Foreskin melanocyte (primary cell): ENCODE measurements at places on chromosomes 2 and 18.

DNA sequence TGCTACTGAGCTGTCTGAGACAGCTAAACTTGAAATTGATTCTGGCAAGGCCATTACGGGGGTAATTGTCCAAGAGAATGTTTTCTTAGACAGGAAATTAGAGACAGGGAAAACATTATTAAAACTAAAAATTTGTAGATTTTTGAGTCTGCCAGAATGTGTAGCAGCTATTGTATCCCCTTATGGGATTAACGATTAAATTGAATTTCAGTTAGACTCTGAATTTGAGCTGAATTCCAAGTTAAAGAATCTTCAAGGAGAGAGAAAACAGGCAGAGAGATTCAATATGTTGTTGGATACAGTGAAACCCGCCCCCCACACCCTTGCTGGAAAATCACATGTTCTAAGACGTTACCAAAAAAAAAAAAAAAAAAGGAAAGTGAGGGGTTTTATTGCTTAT is 32.7 kb upstream of the CCDC68 start:
- no peak for DNase-seq

- no peak for DNase-seq
Measured at GRCh38 chr2:134846213-134846612, 7.8 kb downstream of the ACMSD start.

DNA sequence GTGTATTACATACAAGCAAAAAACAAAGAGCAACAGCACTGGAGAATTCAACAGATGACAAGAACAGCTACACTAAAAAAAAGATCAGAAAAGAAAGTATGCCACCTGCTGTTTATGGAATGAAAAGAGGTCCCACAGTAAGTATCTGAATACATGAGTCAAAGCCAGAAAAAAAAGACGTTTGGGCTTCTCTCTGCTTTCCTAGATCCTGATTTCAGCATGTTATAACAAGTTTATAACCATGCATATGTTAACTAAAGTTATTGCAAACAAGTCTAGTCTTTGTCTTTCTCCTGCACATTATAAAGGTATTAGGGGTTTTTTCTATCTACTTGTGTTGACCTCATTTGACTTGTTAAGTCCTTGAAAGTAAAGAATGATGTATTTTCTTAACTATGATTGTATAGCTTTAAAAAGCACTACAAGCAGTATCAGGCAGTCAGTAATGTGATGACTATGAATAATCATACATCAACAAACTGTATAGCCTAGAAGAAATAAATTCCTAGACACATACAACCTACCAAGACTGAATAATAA is 108.5 kb upstream of the COL5A2 start:
- peak; percentile 59 for DNase-seq

DNA sequence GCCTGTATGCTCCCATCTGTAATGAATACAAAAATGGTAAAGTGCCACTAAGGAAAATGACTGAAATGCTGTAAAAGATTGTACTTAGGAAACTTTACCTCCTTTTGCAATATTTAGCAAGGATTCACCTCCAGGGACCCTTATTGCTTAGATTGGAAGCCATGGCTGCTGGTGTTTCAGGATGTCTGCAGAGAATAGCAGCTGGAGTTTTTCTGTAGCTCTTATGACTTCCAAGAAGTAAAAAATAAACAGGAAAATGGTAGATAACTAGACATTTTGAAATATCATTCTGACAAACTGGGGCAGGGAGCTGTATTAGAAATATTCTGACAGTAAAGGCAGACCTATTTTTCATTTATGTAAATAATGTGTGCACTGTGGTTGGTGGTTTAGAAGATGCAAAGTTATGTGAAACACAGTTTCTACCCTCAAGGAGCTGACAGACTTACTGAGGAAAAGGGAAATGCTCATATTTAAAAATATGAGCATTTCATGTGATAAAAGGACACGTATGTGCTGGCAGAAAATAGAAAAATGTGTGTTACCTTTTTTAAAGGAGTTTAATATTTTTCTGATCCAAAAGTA is 224.9 kb upstream of the BOD1L2 start:
- DNase-seq = no peak

GRCh38 chr2:106138543-106139237 is 55.4 kb downstream of the UXS1 start:
- DNase-seq = no peak
